ENCODE measurements at places on chromosomes 11 and 22.

DNA sequence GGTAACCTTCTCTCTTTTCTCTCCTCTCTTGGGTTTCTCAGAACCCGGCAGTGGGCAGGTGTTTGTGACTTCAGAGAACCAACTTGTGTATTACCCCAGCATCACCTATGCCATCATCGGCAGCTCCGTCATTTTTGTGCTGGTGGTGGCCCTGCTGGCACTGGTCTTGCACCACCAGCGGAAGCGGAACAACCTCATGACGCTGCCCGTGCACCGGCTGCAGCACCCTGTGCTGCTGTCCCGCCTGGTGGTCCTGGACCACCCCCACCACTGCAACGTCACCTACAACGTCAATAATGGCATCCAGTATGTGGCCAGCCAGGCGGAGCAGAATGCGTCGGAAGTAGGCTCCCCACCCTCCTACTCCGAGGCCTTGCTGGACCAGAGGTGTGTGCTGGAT, 62.2 kb downstream of the COMMD9 start:
- no peak for DNase-seq

DNA sequence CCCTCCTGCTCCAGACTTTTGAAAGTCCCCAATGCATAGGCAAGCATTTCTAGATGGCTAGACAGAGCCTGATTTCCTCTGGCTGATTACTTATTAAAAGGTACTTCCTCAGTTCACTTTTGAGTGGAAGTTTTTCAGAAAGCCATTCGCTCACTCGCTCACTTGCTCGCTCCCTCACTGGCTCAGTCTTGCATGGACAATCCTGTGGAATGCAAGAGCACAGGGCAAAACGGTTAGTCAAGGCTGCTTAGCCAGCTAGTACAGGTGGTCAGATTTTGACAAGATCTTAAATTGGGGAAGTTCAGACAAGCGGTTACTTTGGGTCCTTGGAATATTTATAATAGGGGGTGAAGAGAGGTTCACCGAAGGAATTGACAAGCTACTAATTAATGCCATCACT, 101.0 kb downstream of the ARL14EP start:
- no peak for DNase-seq

DNA sequence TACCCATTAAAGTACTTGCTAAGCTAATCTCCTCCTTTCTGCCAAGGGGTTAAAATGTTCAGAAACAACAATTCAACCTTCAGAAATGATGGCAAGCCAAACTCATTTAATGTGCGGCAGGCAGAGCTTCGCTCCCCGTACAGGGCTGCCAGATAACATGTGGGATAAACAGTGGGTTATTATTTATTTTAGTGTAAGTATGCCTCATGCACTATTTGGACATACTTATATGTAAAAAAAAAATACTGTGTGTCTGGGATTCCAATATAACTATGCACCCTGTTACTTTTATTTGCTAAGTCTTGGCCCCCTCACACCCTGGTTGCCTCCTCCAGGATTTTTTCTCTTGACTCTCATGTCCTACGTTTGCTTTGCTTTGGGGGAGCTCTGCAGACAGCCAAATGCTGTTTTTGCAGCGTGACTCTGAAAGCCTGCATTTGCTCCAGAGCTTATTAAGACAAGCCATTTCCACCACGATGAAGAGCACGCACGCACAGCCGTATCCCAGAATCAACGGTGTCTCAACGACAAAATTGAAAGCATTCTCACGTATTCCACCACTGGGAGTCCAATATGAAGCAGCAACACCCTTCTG, 86.5 kb upstream of the SHANK2 start:
- DNase-seq = no peak

GRCh38 chr22:43537019-43537585, 125.3 kb downstream of the MPPED1 start:
- DNase-seq = peak; percentile 28

GRCh38 chr11:115126092-115126491, 378.1 kb downstream of the CADM1 start:
- DNase-seq = no peak

Measured in NCI-H524 (cell line).